MG63 (cell line): ENCODE measurements at places on chromosomes 11 and 22. TPM values are rescaled to one million over a fixed set of nuclear protein-coding genes. Genes with fewer than 3 reads are reported as not detected.

- peak; percentile 18 for DNase-seq
Measured at GRCh38 chr11:121613724-121614123, 161.0 kb upstream of the SORL1-AS1 start.

- no peak for DNase-seq
Measured at GRCh38 chr22:42955848-42956247, 59.1 kb downstream of the PACSIN2 start.

GRCh38 chr22:19772422-19772672 is 11.8 kb downstream of the TBX1 start:
- no peak for DNase-seq

The AIFM3 gene
- total RNA-seq: 0.56 TPM in 1 of 2 replicates, not detected in the other

GRCh38 chr11:5719703-5720495 is 16.3 kb upstream of the OR56B1 start:
- DNase-seq: no peak

GRCh38 chr22:35739076-35739930 is 21.6 kb downstream of the APOL5 start:
- DNase-seq: no peak

The RGL4 gene
- not detected in 2 replicates for total RNA-seq
